Tibial nerve (tissue), 4 donors: ENCODE measurements at places on chromosomes 5 and 9. TPM values are rescaled to one million over a fixed set of nuclear protein-coding genes. Genes with fewer than 3 reads are reported as not detected.

GRCh38 chr5:152146566-152146965, 221.9 kb upstream of the GLRA1 start:
- no peaks in the 10 kb centered on the region for H3K27me3 ChIP-seq
- no peaks in the 10 kb centered on the region for H3K36me3 ChIP-seq
- no peak overlapping the region for H3K4me3 ChIP-seq
- H3K4me1 ChIP-seq, result no peaks in the 10 kb centered on the region
- H3K27ac ChIP-seq, result no peak overlapping the region

DNA sequence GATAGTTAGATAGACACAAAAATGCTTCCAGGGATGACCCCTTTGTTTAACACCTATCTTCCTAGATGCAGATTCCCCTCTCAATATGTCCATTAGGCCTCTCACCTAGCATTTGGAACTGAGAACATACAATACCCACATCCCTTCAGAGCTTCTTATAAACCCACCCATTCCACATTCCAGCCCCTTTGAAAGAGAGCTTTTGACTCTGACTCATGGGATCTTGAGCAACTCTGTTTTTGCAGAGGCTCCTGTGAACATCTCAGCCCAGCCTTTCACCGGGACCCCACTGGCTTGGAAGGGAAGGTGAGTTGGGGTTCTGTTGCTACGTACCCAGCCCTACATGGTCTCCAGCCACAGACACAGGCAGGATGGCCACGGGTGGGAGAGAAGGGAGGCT, 195.5 kb downstream of the FRMD3 start:
- H3K27me3 ChIP-seq, result no peaks in the 10 kb centered on the region
- no peak for DNase-seq
- H3K36me3 ChIP-seq, result no peaks in the 10 kb centered on the region
- H3K27ac ChIP-seq, result no peak overlapping the region

- H3K4me1 ChIP-seq, result no peaks in the 10 kb centered on the region
- no peaks in the 10 kb centered on the region for H3K27me3 ChIP-seq
- no peak overlapping the region for H3K4me3 ChIP-seq
- no peaks in the 10 kb centered on the region for H3K36me3 ChIP-seq
- no peak overlapping the region for H3K27ac ChIP-seq
Observed at GRCh38 chr5:145551714-145552113, 283.4 kb downstream of the PRELID2 start.

- H3K4me1 ChIP-seq, result peaks cover 70% of the 10 kb centered on the region
- H3K36me3 ChIP-seq, result no peaks in the 10 kb centered on the region
- no peaks in the 10 kb centered on the region for H3K27me3 ChIP-seq
- no peak overlapping the region for H3K4me3 ChIP-seq
- peak overlapping the region; percentile 98 for H3K27ac ChIP-seq
- DNase-seq, result peak; percentile 68
Observed at GRCh38 chr9:121294866-121295661, 27.1 kb downstream of the GSN start.

DNA sequence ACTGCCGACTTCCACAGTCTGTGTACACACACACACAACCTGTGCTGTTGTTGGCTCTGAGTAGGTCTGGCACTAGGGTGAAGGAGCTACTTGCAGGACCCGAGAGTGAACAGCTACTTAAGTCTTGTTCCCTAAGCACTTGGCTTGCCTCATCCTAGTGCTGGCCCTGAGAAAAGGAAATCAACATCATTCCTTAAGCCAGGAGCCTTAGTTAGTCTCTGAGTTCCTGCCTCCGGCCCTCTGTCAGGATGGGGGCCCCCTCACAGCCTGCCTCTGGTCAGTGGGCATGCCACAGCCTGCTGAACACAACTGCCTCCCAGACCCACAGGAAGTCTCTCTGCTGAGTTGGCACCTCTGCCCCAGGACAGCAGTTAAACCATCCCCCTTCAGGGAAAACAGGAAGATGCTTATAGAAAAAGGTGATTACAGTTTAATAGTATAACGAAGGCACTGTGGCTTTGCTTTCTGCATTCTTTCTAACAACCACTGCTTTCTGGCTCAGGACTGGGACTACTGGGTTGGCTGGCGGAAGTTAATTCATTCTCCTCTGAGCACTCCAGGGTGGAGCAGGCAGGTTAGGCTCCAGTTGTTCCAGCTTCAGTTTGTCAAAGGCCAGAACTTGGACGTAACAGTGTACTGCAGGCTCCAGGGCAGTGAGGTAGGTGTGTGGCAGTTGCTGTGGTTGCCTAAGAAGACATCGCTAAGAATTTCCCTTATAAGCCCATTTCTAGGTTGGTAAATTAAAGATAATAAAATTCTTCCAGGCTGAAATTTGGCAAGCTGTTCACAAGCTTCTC, 2.8 kb downstream of the MAMDC2 start:
- peak overlapping the region; percentile 77 for H3K27ac ChIP-seq
- H3K36me3 ChIP-seq, result no peaks in the 10 kb centered on the region

GRCh38 chr9:100689635-100690034, 111.8 kb downstream of the CAVIN4 start:
- no peaks in the 10 kb centered on the region for H3K27me3 ChIP-seq
- DNase-seq, result no peak

DNA sequence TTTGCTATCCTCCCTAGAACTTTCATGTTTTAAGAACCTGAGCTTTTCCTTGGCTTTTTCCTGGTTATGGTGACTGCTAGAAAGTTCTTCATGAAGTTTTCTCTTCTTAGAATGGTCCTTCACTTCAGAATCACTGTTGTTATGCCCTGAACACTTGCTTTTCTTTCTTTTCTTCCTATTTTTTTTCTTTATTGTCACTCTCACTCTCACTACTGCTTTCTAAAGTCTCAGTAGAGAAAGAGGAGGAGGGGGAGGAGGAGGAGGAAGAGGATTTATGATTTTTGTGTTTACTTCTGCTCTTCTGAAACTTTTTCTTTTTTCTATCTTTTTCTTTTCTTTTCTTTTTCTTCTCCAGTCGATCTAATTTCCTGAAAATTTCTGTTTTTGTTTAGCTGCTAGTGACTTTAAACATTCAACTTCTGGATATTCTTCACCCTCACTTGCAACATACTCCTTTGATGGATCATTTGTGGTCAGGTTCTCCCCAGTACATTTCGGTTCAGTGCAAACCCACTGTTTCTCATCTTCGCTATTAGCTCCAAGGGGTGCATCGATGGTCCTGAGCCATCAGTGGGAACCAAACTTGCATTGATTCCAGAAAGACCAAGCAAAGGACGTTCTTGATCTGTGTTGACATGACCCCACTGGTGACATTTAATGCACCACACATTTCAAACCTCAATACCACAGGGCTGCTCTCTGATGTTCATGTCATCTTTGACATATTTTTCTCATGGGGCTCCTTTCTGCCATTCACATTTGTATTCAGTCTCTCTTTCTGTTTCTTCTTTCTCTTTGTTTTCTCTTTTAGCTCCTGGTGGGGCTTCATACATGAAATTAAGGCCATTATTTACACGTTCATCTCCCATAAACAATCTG, 81.6 kb upstream of the HAND1 start:
- H3K4me3 ChIP-seq, result no peak overlapping the region
- H3K27ac ChIP-seq, result no peak overlapping the region
- no peak for DNase-seq
- H3K4me1 ChIP-seq, result no peaks in the 10 kb centered on the region
- no peaks in the 10 kb centered on the region for H3K27me3 ChIP-seq

SUSD3 gene
- 4.2 TPM for total RNA-seq

SH2D3C gene
- total RNA-seq, result 14.9 TPM

CNTRL gene
- 30.3 TPM for total RNA-seq
